ENCODE measurements at places on chromosomes 11 and 22.

GRCh38 chr22:26941896-26942636 lies 284.7 kb downstream of the MIAT start:
- DNase-seq: no peak

GRCh38 chr11:75174781-75175370 lies 24.0 kb downstream of the SLCO2B1 start:
- peak; percentile 45 for DNase-seq

DNA sequence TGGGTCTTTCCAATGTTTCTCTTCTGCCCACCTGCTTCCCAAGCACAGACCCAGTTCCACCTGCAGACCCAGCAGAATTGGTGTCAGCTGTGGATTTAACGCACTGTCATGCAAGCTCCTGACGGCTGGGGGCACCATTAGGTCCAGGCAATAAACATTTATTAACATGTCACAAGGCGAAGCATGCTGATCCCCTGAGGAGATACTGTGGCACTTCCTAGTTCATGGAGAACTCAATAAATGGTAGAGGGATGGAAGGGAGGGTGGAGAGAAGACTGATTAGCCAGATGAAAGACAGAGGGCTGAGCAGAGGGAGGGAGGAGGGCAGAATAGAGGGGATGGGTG lies 68.3 kb upstream of the TSPAN18 start:
- DNase-seq: peak; percentile 9

- DNase-seq: no peak
Observed at GRCh38 chr22:45938913-45939312, 38.0 kb downstream of the WNT7B start.

GRCh38 chr11:73475549-73476095 lies 99.4 kb downstream of the RELT start:
- no peak for DNase-seq

DNA sequence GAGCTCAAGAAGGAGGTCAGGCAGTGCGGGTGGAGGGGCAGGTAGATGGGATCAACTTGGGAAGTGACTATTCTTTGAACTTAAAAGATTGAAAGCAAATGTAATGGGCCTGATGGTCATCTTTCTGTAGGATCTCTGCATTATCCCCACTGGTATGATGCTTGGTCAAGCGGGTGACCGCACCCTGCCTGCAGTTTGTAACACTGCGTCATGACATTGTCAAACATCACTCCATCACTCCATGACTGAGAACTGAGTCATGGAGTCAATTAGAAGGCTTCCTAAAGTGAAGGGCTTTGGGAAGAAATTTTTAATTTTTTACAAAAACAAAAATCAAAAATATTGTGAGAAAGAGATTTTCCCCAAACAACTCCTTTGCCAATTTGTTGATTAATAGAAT lies 62.4 kb upstream of the BMAL1 start:
- DNase-seq: peak; percentile 81
